ENCODE measurements at places on chromosomes 4 and X. TPM values are rescaled to one million over a fixed set of nuclear protein-coding genes. Genes with fewer than 3 reads are reported as not detected.

Gene C4orf46
- 14.0 TPM for total RNA-seq

Gene PABPC1L2A
- not detected for total RNA-seq

Gene IRF2
- total RNA-seq = 32.5 TPM

Gene CT45A2
- total RNA-seq = not detected

Gene PRMT9
- 11.6 TPM for total RNA-seq

Gene GNRHR
- total RNA-seq = not detected

Gene USP11
- 21.7 TPM for total RNA-seq

Gene TCEAL2
- total RNA-seq = not detected

Gene LGI2
- not detected for total RNA-seq

Gene MXRA5
- under 0.01 TPM for total RNA-seq

Gene NOX1
- total RNA-seq = not detected

Gene GPR173
- 1.9 TPM for total RNA-seq

Gene LIMCH1
- 53.1 TPM for total RNA-seq

Gene INTS6L
- 3.9 TPM for total RNA-seq

Gene SPATA18
- 9.6 TPM for total RNA-seq

Gene ACE2
- total RNA-seq = not detected

Gene NUDT11
- 2.4 TPM for total RNA-seq

Gene NLGN4X
- total RNA-seq = not detected

Data from vein endothelial cell (primary cell).